ENCODE measurements at places on chromosomes 12 and 14.

- no peak for DNase-seq
These were observed 1.9 kb downstream of the TMTC2 start for GRCh38 chr12:82688596-82688995.

- DNase-seq, result peak; percentile 83
These were observed 104.9 kb downstream of the ZC3H14 start for GRCh38 chr14:88667555-88668273.

DNA sequence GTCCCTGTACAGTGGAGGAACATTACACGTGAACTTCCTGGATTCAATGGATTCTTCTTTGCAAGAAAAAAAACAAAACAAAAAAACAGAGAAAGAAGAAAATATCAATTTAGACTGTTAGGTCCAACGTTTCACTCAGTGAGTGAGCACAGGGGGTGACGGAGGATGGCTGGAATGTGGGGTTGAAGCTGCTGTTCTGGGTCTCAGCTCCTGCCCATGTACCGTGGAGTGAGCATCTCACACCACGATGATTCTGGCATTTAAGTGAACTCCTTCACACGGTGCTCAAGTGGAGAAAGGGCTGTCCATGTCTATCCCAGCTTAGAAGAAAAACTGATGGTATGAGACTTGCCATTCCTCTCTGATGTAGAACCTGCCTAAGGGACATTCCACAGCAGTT, 23.2 kb downstream of the CCND2 start:
- DNase-seq, result no peak

DNA sequence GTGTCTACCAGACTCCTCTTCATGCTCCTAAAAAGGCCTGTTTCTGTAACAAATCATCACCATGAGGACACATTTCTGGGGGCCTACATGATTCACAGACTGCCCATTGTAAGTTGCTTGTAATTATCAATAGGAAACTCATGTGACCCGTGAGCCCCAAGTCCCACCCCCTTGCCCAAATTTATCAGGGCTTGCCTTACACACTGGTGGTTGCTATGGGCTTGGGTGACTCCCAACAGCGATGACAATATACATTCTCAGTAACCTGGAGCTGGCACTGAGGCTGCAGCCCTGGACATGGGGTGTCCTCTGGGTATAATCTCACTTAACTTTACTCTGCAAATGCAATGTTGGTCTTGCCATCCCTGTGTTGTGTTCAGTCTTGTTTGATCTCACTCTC, 149.2 kb downstream of the NRXN3 start:
- no peak for DNase-seq

DNA sequence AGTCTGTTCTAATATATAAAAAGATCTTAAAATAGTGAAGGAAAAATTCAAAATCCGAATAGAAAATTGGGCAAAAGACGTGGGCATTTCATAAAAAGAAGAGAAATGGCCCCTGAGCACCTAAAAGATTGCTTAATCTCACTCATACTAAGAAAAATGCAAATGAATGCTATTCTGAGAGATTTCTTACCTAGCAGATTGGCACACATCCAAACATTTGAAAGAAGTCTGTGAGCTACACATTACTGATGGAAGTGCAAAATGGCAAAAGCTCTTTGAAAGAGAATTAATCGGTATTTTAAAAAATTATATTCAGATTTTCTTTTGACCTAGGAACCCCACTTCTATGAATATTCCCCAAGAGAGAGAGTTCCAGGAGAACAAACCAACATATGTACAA, 280.4 kb upstream of the GARIN6 start:
- no peak for DNase-seq

DNA sequence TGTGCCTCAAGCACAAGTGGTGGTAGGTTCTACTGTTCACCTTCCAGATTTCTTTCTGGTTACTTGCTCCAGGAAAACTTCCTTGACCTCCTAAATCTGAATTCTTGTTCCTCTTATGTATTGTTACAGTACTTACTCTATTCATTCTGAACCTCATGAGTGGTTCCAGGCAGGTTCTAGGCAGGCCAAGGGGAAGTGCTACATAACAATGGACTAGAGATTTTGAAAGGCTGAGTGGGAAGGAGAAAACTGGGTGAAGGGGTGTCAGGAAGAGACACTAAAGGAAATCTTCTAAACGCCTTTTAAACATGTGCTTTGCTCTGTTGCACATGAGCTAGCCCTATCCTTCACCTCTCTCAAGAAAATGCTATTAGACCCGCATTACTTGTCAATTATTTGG, 1.6 kb downstream of the YARS2 start:
- peak; percentile 23 for DNase-seq

- no peak for DNase-seq
These were observed 18.8 kb downstream of the GNG2 start for GRCh38 chr14:51879170-51879569.

DNA sequence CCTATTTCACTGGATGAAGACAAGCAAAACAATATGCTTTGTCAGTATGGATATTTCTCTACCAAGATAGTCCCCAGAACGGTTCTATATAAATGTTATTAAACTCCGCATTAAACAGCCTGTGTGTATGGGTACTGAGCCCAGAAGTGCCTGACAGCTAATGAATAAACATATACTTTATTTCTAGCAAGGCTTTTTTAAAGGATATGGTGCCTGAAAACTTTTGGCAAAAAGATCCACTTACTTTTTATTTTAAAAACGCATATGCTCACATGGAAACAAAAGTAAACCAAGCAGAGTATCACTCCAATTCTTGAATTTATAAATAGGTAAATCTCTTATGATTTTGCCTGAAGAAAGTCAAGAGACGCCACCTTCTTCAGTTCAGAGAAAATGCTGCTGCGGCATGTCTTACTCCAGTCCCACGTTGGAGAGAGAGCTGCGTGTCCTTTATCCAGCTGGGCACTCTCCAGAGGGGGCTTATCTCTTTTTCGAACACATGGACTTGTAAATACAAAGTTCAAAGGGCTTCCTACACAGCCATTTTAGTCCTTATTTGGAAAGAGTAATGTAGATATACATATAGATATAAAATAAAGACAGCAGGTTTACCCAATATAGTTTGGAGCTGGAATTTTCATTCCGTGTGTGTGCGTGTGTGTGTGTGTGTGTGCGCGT, 264.2 kb downstream of the ADAMTS20 start:
- DNase-seq, result no peak

DNA sequence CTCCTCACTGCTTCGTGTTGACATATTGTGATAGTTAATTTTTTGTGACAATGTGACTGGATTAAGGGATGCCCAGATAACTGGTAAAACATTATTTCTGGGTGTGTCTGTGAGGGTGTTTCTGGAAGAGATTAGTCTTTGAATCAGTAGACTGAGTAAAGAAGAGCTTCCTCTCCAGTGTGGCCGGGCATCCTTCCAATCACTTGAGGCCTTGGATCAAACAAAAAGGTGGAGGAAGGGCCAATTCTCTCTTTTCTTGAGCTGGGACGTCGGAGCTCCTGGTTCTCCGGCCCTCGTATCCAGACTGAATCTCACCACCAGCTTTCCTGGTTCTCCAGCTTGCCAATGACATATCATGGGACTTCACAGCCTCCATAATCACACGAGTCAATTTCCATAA, 240.4 kb downstream of the CHST11 start:
- DNase-seq, result no peak

- no peak for DNase-seq
These were observed 18.3 kb upstream of the SERPINA4 start for GRCh38 chr14:94542811-94543440.

GRCh38 chr12:82687021-82688011, 610 bp downstream of the TMTC2 start:
- peak; percentile 33 for DNase-seq

DNA sequence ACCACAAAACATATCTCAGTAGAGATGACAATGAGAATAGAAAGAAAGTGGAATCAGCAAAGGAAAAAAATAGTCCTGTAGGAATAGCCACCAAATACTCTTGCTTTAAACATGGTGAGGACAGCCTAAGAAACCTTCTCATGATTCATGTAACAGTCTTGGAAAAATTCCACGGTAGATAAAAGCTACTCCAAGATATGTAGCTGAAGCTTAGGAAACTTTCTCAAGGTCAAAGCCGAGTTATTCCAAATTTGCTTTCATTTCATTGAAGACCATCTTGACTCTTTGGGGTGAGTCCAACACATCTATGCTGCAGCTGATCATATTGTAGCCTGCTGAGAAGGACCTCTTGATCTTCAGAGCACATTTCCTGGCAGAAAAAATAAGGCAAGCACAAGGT, 157.6 kb downstream of the PAH start:
- DNase-seq, result no peak

DNA sequence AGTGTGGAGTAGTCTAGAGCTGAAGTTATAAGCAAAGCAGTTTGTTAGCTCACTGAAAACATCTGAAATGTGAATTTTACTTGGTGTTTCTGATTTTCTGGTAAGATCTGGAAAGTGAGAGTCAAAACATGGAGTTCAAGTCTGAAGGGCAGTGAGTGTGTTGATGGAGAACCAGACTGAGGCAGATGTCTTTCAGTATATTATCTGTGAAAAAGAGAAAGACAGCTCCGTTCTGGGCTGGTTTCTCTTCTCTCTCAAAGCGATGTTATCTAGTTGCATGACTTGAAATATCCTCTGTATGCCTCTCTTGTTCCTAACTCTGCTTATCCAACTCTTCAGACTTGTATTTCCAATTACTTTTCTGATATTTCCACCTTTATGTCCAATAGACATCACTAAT, 381.9 kb upstream of the RGS6 start:
- no peak for DNase-seq

DNA sequence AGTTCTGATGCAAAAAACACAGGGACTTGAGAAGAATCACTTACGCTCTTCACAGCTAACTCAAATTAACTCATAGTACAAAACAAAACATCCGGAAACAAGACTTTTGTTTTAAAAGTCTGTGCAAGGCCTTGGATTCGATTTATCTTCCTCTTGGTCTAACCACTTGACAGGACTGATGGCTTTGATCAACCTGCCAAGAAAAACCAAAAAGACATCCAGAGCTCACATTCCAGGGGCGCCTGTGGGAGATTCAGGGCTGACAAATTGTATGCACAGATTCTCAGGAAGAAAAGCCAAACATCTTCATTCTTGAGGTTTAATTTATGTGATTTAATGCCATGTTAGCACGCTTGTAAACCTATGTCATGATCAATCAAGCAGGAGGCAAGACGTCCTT, 129.1 kb upstream of the TMCC3 start:
- DNase-seq, result peak; percentile 87

- no peak for DNase-seq
These were observed 129.5 kb downstream of the SLC38A6 start for GRCh38 chr14:61110316-61111082.

GRCh38 chr12:59867055-59867454, 271.2 kb downstream of the SLC16A7 start:
- no peak for DNase-seq

DNA sequence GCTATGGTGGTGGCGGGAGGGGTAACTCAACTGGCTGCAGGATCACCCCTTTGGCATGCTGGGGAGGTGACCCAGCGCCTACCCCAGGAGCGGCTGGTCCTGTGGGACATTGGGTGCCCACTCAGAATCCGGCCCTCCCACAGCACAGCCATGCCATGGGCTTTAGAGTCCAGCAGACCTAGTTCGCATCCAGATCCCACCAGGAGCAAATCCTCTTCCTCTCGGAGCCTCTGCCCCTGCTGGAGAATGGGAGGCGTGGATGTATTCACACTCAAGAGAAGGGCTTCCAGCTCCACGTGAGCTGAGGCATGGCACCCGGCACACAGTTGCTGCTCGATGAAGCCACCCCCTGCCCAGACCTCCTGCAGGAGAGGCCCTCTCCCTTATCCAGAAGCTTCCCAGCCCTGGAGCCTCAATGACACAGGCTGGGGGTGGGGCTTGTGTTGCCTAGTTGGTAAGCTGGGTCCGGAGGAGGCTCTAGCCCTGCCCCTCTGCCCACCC, 17.7 kb downstream of the FAM222A start:
- no peak for DNase-seq

DNA sequence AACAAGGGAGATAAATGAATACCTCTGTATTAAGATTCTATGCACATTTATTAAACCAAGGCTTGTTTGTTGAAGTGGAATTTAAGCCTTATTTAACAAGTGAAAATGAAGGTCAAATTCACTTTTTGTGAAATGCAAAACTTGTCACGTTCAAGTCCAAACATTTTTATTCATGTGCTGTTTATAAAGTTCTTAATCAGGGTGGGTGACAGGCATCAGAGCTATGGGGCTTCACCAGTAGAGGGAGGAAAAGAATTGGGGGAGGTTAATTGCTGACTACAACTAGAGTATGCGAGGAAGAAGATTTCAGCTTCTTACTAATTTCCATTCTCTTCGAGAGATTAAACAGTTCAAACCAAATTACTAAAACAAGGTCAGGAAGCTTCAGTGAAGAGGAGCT, 9.7 kb downstream of the MOK start:
- peak; percentile 63 for DNase-seq

- peak; percentile 77 for DNase-seq
These were observed 95.1 kb downstream of the LLPH start for GRCh38 chr12:66035288-66035966.

DNA sequence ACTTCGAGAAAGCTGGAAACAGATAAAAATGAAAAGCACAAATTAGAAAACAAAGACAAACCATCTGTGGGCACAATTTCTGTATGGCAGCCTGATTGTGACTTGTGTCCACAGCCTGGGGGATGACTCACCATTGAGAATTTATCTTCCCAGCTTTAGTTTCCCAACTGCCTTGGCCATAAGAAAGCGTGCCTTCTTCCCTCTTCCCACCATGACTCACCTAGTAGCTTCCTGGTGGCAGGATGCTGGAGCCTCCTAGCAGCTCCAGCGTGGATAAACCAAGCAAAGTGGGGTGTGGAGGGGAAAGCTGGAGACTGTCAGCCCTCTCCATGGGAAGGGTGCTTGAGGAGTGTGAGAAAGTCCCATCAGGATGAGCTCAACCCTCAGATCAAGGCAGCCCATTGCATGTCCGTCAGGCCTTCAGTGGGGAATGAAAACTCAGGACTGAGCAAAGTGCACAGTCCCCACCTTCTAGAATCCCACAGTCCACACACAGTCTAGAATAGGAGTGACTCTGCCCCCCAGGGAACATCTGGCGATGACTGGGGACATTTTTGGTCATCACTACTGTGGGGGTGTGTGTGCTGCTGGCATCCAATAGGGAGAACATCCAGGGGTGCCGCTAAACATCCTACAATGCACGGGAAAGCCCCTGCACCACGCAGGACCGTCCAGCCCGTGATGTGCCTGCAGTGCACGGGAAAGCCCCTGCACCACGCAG, 22.4 kb upstream of the SERPINA6 start:
- DNase-seq, result peak; percentile 93

- no peak for DNase-seq
These were observed 19.5 kb upstream of the FZD10 start for GRCh38 chr12:130142736-130143135.

All from fibroblast of the aortic adventitia (primary cell).